ENCODE measurements at places on chromosomes 4 and X.

DNA sequence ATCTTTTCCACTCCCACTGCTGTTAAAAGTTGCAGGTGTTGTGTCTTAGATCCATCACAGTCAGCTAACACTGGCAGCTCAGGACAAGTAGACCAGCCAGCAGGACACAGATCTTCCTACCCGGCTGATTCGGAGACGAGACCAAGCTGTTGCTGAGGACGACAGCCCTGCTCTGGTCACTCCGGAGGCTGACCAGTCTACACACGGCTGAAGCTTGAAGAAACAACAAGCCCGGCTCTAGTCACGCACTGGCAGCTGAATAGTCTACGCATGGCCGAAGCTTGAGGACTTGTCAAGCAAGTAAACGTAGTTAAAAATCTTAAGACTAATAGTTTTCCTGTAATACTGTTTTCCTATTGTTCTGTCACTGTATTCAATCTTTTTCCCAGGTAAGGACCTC lies 1.8 kb downstream of the ACOX3 start:
- DNase-seq: no peak

DNA sequence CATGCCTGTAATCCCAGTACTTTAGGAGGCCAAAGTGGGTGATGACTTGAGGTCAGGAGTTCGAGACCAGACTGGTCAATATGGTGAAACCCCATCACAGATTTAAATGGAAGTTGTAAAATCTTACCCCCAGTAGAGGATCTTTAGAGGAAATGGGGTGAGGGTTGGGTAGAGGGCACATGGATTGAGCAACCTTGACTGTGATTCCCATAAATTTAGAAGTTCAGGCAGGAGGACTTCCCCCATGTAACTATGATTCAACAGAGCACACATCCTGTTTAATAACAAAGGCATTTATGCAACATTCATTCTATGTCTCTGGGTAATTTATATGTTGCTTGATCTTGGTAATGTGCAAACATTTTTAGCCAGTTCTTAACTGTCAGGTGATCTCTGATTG lies 143.1 kb downstream of the RBM47 start:
- DNase-seq: no peak

DNA sequence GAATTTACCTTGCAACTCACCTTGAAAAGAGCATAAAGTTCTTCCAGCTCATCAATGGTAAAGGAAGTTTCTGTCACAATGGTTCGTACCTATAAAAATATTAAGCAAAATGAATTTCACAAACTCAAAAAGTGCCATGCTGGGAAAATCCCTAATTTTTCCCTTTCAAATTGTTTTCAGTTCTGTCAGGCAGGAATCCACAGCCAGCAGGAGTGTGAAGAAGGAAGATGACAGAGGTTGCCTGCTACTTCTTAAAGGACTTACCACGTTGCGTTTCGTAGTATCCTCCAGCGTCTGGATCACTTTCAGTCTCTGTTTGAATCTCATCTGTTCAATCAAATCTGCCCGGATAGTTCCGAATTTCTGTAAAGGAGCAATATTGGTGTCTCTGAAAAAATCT lies 70.3 kb upstream of the UCP1 start:
- DNase-seq: no peak

DNA sequence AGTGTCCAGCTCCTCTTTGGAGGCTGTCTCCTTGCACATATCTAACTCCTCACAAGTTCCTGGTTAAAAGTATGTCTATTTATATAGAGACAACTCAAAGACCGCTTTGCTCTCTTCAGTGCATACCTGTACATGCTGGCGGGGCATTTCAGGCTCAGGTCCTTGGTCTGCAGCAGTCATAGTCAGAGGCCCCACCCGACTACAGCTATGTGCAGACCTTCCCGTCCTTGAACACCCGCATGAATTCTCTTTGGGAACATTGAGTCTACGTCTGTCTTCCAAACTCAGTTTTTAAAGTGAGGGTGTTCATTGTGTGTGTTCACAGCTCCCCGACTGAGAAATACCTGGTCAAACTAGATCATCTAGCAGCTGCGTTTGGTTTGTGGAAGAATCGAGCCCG lies 4.2 kb downstream of the BCOR start:
- DNase-seq: no peak

- peak; percentile 73 for DNase-seq
Measured at GRCh38 chr4:186201535-186202230, 10.3 kb downstream of the CYP4V2 start.

DNA sequence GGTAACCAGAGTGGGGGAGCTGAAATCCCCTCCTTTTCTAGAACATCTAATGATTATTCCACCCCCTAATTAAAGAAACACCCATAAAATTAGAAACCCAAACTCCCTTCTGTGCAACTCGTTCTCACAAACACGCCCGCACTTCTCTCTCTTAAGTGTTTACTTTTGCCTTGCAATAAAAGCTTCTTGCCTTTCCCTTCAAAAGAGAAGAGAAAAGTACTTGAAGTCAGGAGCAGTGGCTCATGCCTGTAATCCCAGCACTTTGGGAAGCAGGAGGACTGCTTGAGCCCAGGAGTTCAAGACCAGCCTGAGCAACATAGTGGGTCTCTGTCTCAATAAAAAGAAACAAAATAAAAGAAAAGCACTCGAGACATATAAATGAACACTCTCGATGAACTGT lies 3.6 kb upstream of the GPR173 start:
- DNase-seq: no peak

DNA sequence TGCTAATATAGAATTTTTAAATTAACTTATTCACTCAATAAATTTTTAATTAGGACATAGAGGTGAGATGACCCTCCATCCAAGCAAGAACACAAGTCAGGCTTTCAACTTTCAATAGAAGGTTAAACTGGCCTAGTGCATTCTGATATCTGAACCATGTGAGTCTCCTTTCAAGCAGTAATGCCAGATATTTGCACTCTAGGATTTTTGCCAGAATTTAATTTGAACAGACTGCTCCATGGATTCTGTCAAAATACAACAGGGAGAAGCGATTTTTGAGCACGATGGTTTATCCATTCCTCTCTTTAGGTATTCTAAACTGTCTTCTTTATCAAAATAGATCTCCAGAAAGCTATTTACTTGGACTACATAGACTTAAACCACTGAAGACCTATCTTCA lies 72.0 kb upstream of the DCLK2 start:
- no peak for DNase-seq

DNA sequence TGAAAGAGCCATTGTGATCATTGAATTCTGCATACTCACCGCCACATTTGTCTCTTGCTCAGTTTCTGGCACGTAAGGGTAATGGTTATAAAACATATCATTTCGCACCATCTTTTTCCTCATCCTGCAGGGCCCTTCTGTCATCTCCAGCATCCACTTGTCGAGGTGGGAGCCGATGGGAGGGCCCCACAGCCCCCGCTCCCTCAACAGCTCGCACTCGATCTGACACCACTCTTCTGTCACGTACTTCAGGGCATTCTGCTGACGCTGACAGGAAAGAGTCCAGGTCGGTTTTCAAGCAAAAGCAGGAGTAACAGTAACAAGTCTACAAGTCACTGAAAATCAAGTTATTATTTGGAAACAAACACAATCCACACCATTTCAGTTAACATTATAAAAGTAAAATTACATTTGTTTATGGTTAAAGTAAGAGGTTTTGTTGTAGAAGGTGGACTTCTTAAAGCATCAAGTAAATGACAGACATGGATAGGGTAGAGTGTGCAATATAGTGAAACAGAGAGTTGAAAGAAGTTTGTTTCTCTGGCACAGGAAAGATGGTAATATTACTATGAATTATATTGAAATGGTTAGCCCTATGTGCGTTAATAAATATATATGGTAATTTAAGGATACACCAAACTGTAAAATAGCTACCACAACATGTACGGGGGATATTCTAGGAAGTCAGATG lies 150.6 kb downstream of the CDS1 start:
- no peak for DNase-seq

GRCh38 chrX:26192204-26192603 lies at the start of gene MAGEB6:
MAGEB6 (plus strand) TSS chrX:26192440; CDS start chrX:26193847, 1,407 bp downstream.
- no peak for DNase-seq

DNA sequence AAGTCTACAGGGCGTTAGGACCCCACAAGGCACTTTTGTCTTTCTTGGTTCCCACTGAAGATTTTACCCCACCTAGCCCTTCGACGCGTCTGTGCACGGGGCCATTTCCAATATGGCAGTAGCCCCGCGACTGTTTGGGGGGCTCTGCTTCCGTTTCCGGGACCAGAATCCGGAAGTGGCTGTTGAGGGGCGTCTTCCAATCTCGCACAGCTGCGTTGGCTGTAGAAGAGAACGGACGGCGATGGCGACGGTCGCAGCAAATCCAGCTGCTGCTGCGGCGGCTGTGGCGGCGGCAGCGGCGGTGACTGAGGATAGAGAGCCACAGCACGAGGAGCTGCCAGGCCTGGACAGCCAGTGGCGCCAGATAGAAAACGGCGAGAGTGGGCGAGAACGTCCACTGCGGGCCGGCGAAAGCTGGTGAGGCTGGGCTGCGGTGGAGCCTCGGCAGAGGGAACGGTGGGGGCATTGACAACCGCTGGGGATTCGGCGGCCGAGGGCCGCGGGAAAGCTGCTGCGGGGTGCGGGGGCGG lies at the start of gene USP11:
USP11 (plus strand) TSS at position 207 of the 530 bp plus-strand sequence; CDS start at position 242, 35 bp downstream.
- no peak for DNase-seq

- DNase-seq: no peak
Measured at GRCh38 chr4:126954537-126955291, 678.0 kb upstream of the INTU start.

- DNase-seq: no peak
Measured at GRCh38 chr4:36532670-36533379, 251.4 kb downstream of the DTHD1 start.

DNA sequence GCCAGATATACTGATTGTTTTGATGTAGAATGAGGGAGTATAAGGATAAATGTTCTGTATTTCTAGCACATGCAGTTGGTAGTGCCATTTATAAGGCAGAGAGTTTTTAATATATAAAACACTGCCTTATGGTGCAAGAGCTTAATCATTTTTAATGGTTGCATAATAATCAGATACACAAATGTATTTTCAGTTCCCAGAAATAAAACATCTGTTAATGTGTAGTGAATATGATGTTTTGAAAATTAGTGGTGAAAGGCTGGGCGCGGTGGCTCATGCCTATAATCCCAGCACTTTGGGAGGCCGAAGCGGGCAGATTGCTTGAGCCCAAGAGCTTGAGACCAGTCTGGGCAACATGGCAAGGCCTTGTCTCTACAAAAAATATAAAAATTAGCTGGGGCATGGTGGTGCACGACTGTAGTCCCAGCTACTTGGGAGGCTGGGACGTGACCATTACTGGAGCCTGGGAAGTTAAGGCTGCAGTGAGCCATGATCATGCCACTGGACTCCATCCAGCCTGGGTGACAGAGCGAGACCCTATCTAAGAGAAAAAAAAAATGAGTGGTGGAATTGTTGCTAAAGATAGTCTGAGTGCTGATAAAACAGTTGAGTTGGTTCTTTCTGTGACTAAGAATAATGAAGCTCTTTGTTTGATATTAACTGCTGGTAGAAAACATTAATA lies 29.3 kb downstream of the CLCN3 start:
- DNase-seq: no peak

DNA sequence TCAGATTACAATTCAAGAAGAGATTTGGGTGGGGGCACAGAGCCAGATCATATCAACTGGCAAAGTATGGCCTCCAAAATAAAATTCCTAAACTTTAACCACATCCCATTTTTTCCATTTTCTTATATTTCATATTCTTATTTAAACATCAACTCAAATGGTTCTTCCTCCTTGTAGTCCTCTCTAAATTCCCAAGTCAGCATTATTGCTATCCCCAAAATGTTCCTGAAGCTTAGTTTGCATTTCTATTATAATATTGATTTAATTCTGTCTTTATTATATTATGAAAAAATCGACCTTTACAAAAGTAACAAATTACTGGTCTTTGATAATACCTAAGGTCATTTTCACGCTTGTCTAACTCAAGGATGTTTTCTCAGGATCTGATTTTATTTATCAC lies 67.5 kb downstream of the NPY1R start:
- no peak for DNase-seq

DNA sequence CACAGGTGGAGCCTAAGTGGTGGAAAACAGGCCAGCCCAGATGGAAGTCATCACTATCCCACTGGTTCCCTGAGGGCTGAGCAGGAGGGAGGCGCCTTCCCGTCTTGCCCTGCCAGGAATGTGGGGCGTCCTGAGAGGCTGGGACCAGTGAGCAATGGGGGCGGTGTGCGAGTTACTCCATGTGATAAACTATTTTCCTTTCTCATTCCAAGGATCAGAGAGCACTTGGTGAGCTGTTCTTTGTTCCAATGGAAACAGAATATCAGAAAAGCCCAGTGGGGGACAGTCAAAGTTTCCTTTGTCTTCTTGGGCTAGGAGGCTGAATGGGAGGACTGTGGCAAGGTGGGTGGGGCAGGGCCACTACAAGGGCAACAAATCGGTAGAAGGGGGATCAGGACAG lies 86.2 kb downstream of the NHSL2 start:
- no peak for DNase-seq

DNA sequence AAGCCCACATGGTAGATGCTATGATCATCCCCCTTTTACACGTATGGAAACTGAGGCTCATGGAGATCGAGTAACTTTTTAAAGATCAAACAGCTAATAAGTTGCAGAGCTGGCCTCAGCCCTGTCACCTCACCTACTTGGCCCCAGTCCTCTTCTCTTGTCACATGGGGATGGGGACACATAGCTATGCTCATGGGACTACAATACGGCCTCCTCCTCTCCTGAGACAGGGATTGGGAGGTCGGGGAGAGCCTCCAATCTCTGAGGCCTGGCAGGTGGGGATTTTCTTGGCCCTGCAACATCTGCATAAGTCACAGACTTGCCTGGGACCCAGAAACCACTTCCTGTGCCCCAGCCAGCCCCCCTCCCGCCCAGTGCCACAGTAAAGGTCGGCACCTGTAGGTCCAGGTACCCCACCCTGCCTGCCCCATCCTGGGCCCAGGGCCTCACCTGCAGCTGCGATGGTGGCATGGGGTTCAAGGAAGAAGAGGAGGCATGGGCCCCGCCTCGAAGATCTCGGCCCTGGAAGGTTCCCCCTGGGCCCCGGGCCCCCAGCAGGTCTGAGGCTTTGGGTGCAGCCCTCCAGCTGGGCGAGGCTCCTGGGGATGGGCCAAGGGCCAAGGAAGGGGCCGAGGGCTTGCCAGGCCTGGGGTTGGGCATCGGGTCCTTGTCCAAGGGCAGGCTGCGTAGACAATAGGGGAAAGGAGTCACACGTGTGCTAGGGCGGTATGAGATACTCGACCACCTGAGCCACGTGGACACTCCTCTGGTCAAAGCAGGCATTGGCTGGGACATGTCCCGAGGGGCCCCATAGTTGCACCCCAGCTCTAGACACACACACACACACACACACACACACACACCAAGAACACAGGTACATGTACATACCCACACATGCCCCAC lies 6.4 kb downstream of the FOXP3 start:
- no peak for DNase-seq

GRCh38 chrX:40085102-40085551 lies 12.6 kb downstream of the BCOR start:
- DNase-seq: no peak

- DNase-seq: no peak
Measured at GRCh38 chr4:20487852-20488251, 212.4 kb upstream of the PACRGL start.

DNA sequence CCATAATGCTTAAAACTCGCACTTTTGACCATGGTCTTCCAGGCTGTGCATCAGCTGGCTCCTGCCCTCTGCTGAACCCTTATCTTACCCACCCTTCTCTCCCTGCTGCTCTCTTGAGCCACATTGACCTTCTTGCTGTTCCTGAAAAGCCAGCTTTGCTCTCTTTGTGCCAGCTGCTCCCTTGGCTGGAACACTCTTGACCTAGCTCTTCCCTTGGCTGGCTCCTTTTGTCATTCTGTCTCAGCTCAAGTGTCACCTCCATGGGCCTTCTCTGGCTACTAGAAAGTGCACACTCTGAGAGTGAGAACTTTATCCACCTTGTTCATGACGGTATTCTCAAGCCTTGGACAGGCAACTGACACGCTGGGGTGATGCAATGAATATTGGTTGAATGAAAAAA lies 112.1 kb downstream of the MGST2 start:
- no peak for DNase-seq

All from natural killer cell treated with Interleukin-12 subunit alpha and Interleukin-12 subunit beta and Interleukin-15 and Interleukin-18, amount 100 ng/mL, for 72 hours (primary cell).